K562 (cell line): ENCODE measurements at places on chromosomes 6 and 20. TPM values are rescaled to one million over a fixed set of nuclear protein-coding genes. Genes with fewer than 3 reads are reported as not detected.
A peak's percentile ranks its signal among the peaks of the same experiment; 100 is the strongest.

DNA sequence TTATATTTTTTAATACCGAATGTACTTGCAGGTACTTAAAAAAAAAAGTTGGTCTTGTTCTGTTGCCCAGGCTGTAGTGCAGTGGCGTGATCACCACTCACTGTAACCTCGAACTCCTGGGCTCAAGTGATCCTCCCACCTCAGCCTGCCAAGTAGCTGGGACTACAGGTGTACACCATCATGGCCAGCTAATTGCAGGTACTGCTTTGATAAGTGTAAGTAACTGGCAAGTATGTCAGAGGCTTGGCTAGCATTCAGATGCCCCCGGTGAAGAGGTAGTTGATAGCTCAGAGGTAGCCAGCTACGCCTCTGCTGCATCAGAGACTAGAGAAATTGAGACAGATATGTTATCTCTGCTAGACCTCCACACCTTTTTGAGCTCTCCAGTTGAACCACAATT, 40.5 kb downstream of the BTBD9 start:
- DNase-seq = no peak

GRCh38 chr20:59014680-59015389, 4.4 kb upstream of the TUBB1 start:
- no peak for DNase-seq

- DNase-seq = no peak
Observed at GRCh38 chr6:11767978-11768756, 10.4 kb downstream of the ADTRP start.

DNA sequence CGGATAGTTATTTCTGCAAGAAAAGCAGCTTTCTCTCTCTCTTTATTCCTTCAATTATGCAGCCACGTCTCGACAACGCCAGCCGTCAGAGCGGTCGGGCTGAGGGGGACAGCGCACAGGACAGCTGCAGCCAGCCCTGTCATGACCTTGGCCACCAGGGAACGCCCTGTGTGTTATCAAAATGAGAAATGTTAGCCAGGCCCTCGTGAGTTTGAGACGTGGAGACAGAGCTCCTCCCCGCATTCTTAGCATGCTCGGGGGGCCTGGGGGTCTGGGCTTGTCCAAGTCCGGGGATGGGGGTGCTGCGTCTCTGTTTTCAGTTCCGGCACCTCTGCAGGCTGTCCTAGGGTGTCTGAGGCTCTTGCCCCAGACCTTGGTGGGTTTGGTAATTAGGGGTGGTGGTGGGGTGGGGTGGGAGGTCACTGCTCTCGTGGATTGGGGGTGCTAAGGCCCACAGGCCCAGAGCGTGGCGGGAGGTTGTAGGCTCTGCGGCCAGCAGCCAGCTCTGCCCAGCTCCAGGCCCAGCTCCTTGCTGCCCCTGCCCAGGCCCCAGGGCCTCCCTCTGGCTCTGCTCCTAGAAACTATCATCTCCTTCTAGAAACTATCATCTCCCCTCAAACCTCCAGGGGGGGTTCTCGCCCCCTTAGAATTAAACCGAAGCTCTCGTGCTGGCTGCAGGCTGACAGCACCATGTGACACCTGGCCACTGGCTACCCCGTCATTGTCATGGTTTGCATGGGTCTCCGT, 54.3 kb upstream of the GATA5 start:
- DNase-seq = peak; percentile 72

GRCh38 chr20:8055096-8055495, 35.5 kb upstream of the TMX4 start:
- no peak for DNase-seq

- DNase-seq = no peak
Observed at GRCh38 chr20:46670585-46671584, 18.4 kb downstream of the TP53RK start.

- no peak for DNase-seq
Observed at GRCh38 chr6:122563364-122564052, 46.7 kb upstream of the PKIB start.

- DNase-seq = no peak
Observed at GRCh38 chr6:10993896-10994295, 50.2 kb downstream of the ELOVL2 start.

DNA sequence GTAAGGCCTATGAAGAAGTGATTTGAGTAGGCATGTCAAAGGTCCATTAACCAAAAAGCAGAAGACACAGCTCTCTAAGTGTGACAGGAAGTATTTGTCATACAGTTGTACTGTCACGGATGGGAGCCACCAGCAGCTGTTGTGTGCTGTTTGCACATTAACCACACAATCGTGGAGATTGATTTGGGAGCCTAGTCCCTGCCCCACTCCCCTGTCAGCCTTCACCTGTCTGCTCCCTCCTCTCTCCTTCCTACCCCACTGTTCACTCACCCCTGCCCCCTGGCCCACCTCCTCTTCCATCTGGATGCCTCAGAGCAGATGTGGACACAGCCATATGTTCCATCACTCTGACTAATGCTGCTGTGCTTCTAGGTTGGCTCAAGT, 124.7 kb upstream of the SPACA1 start:
- no peak for DNase-seq

DNA sequence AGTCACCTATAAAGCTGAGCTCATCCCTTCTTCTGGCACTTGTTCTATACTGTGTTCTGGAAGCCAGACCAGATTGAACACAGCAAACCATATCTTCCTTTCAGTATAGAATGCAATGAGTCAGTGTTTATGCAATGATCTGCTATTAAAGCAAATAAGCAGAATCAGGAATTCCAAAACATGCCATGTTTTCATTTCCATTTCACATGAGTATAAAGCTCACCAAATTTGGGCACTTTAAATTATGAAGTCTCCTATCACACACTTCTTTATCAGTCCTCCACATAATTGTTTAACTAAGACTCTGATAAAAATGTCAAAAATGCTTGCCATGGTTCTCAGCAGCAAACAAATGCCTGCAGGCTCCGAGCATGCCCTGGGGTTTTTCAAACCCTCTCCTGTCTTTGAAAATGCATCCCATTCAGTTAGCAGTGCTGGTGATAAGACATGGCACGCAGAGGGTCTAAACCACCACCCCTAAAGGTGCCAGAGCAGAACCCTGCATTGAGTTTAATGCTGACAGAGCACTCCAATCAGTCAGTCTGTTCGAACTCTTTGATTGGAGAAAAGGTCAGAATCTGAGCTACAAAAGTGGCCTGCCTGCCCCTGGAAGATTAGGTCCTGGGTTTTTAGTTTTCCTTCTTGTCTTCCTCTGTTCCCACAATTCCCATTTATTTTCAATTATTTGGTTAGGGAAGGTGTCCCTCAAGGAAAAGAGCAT, 234.1 kb downstream of the GMPR start:
- no peak for DNase-seq

DNA sequence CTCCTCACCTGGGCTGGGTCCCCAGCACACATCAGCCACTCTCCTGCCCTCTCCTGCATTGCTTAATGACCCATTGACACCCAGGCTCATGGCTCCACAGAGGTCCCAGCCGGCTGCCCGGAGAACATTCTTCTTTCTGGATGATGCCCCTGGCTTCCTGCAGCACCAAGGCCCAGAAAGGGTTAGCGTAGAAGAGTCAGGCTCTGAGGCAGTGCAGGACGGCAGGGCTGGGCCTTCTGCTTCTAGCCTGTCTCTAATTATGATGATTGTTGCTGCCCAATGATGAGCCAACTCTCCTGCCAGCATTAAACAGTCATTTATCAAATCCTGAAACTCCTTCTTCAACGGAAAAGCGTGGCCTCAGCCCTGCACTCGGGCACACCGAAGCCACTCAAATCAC, 66.4 kb downstream of the ZNF217 start:
- DNase-seq = no peak

GRCh38 chr6:158627168-158627939, 17.2 kb downstream of the DYNLT1 start:
- DNase-seq = no peak

DNA sequence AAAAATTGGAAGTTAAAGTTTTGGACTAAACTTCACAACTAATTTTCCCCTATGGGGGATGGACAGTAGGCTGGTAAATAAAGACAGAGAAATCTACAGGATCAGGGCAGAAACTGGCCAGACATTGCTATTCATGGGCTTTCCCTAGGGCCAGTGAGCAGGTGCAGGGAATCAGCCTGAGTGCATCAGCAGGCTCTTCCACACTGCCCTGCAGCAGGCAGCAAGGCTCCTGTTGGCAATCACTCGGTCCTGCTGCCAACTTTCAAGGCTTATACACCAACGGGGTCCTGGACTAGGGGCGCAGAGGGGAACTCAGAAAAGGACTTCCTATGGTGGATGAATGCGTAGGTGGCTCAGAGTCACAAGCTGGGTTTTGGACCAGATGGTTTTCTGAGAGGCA, 59.8 kb upstream of the NHSL1 start:
- no peak for DNase-seq

DNA sequence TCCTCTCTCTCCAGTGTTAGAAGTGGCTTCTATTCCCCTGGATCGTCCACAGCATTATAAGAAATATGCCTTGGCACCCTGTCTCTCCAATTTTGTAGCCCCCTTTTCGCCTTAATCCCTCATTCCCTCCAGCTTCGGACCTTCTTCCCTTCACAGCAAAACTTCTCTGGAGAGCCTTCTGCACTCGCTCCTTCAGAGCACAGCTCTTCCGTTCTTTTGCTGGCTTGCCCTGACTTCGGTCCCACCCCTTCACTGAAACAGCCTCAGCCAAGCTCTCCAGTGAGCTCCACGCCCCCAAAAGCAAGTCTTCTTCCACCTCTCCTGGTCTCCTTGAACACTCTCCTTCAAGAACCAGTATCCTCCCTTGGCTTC, 134.7 kb upstream of the RNF24 start:
- no peak for DNase-seq

DNA sequence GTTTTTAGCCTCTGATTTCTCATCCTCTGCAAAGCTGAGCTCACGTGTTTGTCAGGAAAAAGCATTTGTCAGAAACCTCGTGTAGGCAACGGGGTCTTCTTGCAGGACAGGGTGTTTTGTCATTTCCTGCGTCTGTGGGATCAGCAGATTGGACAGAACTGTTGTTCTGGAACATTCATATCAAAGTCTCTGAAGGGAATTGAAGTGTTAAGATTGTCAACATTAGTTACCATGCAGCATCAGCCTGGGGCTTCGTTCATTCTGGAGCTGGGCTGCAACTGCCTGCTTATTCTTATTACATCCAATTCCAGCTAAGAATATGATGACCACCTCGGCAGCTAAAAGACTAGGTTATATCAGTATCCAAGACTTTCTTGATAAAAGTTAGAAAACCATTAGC, 71.0 kb upstream of the RALGAPA2 start:
- DNase-seq = no peak

- DNase-seq = no peak
Observed at GRCh38 chr6:93036835-93037234, 382.5 kb downstream of the EPHA7 start.

GRCh38 chr6:103983860-103984259, 875.9 kb downstream of the HACE1 start:
- DNase-seq = no peak

DNA sequence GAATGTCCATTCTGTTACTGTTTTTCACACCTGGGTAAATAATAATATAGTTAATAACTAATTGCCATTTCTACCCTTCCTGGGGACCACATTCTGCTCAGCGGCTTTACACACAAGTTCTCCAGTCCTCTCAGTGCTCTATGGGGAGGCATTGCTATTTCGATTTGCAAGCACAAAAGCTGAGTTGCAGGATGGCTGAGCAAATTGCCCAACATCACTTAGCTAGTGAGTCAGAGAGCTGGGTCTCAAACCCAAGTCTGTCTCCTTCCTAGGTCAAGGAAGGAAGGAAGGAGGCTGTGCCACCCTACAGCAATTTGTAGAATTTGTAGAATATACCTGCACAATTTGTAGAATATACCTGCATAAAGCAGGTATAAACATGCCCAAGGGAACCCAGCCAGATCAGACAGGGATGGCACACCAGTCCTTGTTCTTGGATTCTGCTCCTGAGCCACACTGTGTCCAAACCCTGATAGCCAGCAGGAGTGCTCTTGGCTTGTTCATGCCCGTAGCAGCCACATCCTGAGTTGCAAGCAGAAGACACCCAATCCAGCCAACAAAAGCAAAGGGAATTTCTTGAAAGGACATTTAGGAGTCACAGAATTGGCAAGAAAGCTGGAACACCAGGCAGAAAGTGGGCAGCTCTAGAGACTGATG, 56.9 kb downstream of the LY86 start:
- no peak for DNase-seq

GRCh38 chr20:20344476-20344875, 23.4 kb upstream of the INSM1 start:
- DNase-seq = no peak

DNA sequence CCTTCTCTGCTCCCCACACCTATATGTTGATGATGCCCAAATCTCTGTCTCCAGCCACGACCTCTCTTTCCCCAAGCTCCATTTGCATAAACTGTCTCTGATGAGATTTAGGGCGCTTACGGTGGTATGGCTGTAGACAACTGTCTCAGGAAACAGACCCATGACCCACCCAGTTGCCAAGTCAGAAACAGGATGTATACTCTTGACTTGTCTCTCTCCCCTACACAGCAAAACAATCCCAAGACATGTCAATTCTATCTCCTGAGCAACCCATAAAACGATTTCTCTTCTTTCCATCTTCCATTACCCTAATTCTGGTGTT, 13.9 kb downstream of the GNL1 start:
- no peak for DNase-seq

- DNase-seq = no peak
Observed at GRCh38 chr6:56658326-56658725, 15.6 kb upstream of the DST start.

The TMEM200A gene
- total RNA-seq = 0.04 and 0.07 TPM in 2 replicates

The SDCBP2 gene
- total RNA-seq = 1.0 and 1.2 TPM in 2 replicates

The CST5 gene
- not detected in 2 replicates for total RNA-seq

The FRMD1 gene
- total RNA-seq = not detected in 2 replicates

The ECT2L gene
- total RNA-seq = not detected in 2 replicates

The CRISP3 gene
- 0.29 and 0.31 TPM in 2 replicates for total RNA-seq

The HUS1B gene
- 1.0 and 1.4 TPM in 2 replicates for total RNA-seq

The TNNC2 gene
- total RNA-seq = not detected in 2 replicates

The TGM3 gene
- not detected in 2 replicates for total RNA-seq

The MUCL3 gene
- total RNA-seq = not detected in 2 replicates

The SEL1L2 gene
- not detected in 2 replicates for total RNA-seq

The ITPR3 gene
- 31.2 and 35.7 TPM in 2 replicates for total RNA-seq

The SEMG1 gene
- total RNA-seq = not detected in 2 replicates

The CEBPB gene
- 68.2 and 72.6 TPM in 2 replicates for total RNA-seq

The TINAG gene
- total RNA-seq = not detected in 2 replicates
